ENCODE measurements at places on chromosomes 3 and 15.

DNA sequence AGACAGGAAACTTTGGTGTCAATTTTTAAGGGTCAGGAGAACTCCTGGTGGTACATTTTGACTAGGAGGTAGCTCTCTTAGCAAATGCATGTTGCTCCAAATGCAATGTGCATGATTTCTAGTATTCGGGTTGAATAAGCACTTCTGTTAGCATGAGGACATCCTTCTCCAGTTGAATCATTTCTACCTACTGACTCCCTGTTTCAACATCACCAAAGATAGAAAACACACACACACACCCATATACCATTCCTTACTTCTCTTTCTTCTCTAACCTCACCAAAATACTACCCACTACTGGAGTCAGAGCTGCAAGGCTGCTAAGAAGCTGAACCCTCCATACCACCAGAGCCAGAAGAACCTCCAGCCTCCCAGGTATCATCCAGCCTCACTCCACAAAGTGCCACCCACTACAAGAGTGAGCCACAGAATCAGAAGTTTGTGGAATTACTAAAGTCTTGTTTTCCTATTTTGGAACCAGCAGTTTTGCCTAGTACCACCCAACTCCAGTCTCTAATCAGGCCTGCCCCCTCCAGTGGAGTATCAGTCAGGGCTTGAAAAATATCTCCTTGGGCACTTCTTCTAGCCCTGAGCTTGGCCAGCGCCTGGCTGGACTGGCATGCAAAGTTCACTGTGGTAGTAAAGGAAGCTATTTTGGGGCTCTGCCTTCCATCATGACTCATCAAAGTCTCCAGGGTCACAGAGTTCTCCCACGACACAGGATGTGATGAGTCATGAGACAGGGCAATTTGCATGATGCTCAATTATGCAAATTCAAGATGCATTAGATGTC, 110.3 kb downstream of the CYP19A1 start:
- no peak for DNase-seq

- DNase-seq = no peak
These were observed 17.3 kb upstream of the KBTBD8 start for GRCh38 chr3:66980791-66981190.

GRCh38 chr15:57647791-57648130, 56.1 kb downstream of the MYZAP start:
- DNase-seq = no peak

GRCh38 chr15:38474155-38474757, 20.3 kb downstream of the FAM98B start:
- no peak for DNase-seq

DNA sequence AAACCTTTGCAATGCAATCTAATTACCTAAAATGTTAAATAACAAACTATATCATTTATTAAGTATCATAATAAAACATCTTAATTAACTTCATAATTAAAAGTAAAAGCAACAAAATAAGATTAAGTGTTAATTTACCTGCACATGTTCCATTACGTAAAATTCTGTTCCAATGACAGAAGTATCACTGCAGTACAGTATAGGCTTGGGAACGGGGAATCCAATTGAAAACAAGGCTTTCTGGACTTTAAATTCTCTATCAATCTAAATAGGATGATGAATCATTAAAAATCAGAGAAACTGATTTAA, 17.1 kb downstream of the ACAD11 start:
- DNase-seq = no peak

DNA sequence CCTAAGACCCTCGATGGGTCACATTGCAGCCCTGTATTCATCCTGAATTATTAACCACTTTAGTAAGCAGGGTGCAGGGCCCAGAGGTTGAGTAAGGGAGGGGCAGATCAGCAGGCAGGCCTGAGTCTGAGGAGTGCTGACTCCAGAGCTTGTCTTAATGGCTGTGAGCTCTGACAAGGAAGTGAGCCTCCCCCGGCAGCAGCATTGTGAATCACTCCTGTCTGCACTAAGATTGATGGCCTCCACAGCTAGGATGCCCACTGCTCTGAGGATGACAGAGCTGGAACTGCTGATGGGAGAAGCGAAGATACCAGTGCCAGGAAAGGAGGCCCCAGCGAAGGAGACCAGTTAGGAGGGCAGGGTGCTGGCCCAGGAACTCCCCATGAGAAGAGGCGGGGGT, 46.5 kb upstream of the CCDC174 start:
- DNase-seq = no peak

- no peak for DNase-seq
These were observed 681 bp downstream of the CHMP2B start for GRCh38 chr3:87227835-87228144.

DNA sequence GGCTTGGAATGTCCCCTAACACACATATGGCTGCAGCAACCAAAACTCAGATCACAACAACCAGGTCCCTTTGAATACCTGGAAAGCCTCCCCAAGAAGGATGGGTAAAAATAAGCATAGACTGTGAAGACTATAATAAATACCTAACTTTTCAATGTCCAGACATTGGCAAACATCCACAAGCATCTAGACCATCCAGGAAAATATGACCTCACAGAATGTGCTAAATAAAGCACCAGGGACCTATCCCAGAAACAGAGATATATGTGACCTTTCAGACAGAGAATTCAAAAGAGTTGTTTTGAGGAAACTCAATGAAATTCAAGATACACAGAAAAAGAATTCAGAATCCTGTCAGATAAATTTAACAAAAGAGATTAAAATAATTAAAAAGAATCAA, 109.2 kb downstream of the NEDD4 start:
- DNase-seq = no peak

DNA sequence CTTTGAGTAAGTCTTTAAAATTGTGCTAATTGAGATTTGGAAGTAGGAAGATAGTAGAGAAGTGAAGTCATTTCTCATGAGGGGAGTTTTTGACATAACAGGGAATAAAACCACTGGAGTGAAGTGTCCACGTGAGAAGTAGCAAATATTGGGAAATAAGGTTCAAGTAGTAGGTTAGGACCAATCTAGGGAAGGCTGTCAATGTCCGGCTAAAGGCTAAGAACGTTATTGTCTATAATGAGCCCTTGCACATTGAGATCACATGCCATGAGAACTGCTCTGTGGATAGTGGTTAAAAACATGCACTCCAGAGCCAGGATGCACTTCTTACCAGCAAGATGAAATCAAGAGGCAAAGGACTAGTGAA, 459.9 kb upstream of the TPRG1 start:
- DNase-seq = no peak

DNA sequence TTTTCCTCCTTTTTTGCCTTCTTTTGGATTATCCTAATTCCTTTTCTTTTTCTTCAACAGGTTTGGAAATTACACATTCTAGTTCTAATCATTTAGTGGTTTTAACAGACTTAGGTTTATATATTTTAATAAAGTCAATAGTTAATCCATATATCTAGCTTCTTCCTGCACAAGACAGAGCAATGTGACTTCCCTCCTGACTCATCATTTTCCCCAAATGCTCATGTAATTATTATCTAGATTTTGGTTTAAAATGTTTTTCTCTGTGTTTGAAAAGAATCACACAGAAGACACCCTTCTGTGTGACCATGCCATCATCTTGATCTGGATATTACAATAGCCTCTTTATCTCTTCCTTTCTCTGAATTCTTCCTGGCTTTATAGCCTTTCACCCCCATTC, 28.6 kb upstream of the SSR3 start:
- DNase-seq = no peak

DNA sequence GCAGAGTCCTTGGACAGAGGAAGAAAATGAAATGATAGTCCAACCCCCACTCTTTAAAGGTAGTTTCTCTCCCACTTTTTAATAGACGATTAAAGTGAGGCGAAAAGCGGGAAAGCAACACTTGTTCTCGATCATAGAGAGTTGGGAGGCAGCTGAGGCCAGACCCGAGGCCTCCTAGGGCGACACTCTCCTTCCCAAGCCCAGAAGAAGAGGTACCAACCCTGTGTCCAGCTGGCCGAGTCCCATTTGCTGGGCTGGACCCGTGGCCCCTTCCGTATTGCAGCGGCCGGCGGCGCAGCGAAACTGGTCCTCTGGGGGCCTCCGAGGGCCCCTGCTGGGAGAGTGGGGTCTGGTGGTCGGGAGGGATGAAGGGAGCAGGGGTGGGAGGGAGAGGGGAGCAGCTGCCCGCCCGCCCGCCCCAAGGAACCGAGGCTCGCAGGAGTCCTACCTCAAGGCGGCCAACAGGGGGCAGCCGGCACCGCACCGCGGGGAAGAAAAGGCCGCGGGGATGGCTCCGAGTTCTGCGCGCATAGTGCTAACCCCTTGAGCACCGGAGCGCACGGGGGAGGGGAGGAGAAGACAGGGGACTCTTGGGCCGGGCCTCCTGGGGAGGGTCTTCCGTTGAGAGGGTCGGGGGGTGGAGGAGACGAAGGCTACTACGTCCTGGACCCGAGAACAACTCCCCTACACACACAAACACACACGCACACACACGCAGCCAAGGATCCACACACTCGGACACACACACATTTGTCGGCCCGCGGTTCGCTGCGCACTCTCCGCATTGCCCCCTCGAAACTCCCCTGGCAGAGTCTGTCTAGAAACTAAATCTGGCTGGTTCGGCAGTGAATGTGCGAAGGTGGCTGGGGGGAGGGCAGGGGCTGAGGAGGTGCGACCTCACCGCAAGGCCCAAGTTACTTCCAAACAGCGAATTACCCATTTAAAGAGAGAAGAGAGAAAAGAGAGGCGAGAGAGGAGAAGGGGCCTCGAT, 2.0 kb downstream of the WNT5A start:
- no peak for DNase-seq

- DNase-seq = no peak
These were observed 13.7 kb upstream of the CCR3 start for GRCh38 chr3:46228260-46229242.

DNA sequence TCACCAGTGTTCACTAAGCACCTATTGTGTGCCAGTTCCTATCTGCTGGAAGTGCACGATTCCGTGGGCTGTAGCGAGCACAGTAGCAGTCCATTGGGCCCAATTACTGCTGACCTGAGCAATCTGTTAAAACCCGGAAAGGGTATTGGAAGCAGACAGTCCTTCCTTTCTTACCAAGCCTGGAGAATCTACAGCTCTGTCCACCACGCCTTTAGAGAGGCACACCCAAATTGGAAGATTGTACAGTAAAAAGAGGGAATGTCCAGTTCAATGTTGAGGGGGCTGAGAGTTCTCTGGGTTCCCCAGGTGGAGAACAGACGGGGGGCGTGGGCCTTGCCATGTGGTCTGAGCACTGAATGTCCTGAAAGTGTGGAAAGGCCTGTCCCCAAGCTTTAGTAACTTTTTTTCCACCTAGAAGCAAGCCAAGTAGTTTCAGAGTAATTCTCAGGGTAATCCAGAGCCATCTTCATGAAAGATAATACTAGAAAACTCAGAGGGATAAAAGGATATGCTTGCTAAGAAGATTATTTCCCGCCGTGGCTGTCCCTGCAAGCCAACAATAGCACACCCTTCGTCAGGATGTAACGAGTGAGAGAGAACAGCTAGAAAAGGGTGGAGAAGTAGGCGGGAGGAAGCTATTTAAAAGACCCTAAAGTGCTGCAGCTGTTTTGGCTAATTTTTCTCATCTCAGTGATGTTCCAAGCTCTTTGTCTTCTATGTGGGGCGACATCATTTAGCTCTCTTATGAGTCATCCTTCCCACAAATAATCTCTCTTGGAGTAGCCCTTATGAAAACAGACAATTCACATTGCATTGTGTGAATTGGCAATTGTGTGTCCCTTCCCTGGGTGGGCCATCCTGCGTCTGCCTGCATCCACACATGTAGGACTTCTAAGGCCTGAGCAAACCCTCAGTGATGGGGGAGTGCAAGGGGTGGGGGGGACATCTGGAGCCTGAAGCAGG, 181.0 kb downstream of the ATG7 start:
- no peak for DNase-seq

DNA sequence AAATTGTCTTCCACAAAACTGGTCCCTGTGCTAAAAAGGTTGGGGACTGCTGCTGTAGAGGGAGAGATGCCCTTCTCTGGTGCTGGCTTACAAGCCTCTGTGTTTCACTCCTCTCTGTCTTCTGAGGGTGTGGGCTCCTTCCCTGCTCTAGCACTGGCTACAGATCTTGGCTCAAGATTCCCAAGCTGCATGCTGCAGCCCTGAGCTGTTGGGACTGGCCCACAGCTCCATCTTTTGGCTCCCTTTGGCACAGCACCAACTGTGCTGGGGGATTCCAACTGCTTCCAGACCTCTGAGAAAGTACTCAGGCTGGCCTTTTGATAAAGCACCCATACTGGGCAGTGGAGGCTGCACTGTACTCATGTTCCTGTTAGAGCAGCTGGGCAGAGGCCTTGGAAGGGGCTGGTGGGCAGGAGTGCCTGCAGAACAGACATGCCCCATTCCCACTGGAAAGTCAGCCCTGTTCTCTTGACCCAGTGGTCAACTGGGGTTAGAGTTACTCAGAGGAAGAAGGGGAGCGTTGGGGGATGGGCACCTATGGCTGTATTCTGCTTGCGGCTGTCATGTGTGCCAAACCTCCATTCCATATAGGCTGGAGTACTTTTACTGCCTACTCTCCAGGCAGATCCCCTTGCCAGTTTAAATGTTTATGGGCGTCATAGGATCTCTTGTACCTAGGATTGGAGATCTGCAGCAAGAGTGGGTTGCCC, 55.7 kb downstream of the GALK2 start:
- DNase-seq = no peak

DNA sequence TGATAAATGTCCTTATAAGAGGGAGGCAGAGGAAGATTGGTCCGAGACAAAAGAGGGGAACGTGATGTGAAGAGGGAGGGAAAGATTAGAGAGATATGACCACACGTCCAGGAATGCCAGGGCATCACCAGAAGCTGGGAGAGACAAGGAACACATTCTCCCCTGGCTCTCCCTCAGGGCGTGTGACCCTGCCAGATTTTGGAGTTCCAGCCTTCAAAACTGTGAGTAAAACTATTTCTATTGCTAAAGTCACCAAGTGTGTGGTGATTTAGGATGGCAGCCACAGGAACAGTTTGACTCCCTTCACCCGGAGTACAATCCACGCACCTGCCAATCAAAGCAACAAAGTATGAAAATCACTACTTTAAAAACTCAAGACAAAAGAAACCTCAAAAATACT, 32.1 kb upstream of the TJP1 start:
- no peak for DNase-seq

- DNase-seq = no peak
These were observed 158.8 kb downstream of the POLR2M start for GRCh38 chr15:57865294-57865693.

DNA sequence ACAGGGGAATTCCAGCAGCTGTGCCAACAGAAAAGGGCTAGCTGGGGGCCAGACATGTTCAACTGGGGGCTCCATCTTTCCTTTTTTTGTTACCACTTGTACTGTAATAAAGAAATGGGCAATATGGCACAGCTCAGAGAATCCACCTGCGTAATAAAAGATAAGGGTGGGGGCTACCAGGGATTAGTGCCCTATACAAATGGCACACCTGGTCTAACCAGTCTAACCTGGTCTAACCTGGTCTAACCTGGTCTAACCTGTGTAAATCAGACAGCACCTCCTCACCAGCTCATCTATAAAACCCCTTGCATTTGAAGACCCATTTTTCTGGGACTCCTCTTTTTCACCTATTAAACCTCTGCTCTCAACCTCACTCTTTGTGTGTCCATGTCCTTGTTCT, 26.2 kb upstream of the CLDN16 start:
- no peak for DNase-seq

- DNase-seq = no peak
These were observed 4.7 kb upstream of the DCBLD2 start for GRCh38 chr3:98906230-98906629.

Measured in stimulated activated CD4-positive, alpha-beta T cell treated with anti-CD3 and anti-CD28 coated beads, Interleukin-1b, Interleukin-23, amount 100 ng/mL, for 24 hours (primary cell).